ENCODE measurements at places on chromosomes 1 and 21.

GRCh38 chr1:61955261-61955660, 213.0 kb downstream of the PATJ start:
- no peak for DNase-seq

DNA sequence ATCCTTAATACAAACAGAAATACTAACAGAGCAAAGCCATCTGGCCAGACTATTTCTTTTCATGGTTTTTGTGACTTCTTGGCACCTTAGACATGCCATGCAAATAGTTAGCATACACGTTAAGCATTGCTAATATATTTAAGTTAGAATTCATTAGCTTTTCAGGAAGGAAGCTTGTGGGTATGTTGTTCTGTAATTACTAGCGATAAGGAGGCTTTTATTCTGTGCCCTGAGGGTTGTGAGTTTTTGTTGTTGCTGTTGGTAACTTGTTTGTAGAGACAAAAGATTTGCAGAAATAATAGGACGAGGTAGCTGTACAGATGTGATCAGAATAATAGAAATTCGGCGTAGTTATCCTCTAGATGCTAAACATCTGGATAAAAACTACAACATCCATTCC, 305.3 kb downstream of the TM2D1 start:
- DNase-seq = no peak

- DNase-seq = peak; percentile 93
Measured at GRCh38 chr1:240190881-240191401, 99.3 kb downstream of the FMN2 start.

DNA sequence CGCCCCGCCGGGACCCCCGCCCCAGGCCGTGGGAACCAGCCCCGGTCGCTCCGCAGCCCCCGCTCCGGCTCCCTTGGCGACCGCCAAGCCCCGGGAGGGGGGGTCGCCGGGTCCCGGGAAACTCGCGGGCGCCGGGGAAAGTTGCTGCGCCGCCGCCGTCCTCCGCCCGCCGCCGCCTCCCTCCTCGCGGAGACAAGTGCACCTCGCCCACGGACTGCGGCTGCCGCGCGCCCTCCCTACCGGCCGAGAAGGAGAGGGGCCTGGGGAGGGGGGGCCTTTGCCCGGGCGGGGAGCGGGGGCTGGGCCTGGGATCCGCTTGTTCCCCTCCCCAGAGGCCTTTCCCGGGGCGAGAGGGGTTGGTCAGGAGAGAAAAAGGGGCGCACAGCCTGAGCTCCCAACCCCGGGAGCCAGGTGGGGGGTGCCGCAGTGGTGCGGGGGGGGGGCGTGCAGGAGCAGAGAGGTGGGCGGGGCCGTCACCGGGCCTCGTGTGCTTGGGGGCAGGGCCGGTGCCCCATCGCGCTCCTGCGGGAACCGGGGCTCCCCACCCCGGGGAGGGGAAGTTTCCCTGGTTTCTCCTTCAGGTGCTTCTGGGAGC, 592 bp downstream of the AGRN start:
- no peak for DNase-seq

- DNase-seq = no peak
Measured at GRCh38 chr1:200343874-200344273, 66.0 kb downstream of the ZNF281 start.

- DNase-seq = no peak
Measured at GRCh38 chr21:27803571-27803970, 836.7 kb upstream of the ADAMTS5 start.

GRCh38 chr21:34545079-34545884, 33.3 kb upstream of the KCNE1 start:
- DNase-seq = peak; percentile 62

- no peak for DNase-seq
Measured at GRCh38 chr1:32714277-32714676, 11.7 kb upstream of the SYNC start.

DNA sequence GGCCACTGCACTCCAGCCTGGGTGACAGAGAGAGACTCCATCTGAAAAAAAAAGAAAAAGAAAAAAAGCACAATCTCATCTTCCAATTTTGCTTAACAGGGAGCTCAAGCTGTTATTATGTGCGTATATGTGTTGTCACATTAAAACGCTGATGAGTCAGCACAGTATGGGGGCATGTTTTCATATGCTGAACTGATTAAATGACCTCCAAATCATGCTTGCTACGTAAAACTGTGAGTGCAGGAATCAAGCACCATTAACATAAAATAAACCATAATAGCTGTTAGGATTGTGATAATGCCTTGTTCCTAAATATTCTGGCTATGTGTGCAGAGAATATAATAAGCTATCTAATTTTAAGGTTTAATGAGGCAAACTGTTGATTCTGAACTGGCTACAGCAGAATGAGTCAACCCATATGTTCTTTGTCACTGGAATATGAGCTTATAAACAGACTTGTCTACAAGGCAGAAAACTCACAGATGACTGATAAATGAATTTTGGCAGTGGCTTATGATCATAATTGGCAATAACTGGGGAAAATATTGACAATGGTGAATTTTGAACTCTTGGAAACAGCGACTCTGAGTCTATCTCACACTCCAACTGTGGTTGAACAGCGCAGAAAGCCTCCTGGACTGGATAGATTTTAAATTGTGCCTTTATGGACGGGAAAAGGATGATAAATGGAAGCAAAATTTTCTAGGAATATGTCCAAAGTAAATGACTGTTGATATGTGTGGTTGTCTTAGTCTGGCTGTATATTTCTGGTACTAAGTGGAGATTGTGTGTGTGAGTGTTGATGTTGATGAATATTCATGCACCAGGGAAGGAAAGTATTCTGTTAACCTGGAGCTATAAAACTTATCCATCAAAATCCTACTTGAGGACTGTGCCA, 75.5 kb downstream of the VCAM1 start:
- no peak for DNase-seq

DNA sequence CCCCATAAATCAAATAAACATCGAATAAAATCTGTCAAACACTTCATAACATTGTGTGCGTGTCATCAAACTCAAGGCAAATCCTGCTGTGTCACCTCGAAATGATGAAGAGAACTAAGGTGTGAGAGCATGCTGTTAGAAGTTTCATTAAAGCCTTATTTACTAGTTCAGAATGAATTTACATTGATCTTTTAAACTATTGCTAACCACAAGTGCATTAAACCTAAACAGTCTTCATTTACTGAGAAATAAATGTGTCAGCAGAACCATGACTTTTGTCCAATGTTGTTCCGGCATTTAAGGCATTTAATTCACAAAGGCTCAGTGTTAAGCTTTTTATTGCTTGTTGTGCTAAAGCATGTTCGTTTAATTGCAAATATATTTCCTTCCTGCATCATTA, 474.4 kb downstream of the SETD4 start:
- no peak for DNase-seq

DNA sequence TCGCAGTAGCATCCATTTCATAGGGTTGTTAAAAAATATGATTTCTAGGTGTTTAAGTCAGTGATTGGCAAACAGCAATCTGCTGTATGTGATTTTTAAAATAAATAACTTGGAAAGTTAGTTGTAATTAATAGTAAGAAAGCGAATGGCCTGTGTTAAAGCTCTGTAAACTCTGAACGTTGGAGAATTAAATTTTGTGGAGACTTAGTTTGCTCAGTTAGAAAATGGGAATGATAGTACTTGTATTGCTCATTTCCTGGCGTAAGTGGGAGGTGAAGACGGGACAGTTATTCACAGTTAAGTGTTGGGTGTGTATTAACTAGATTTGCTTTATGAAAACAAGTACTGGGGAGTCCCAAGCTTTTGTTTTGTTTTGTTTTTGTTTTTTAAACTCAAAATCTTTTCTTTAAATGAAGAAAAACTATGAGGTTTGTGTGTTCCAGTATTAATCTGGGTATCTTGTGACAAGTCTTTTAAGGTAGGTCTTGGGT, 995 bp downstream of the CACYBP start:
- no peak for DNase-seq

DNA sequence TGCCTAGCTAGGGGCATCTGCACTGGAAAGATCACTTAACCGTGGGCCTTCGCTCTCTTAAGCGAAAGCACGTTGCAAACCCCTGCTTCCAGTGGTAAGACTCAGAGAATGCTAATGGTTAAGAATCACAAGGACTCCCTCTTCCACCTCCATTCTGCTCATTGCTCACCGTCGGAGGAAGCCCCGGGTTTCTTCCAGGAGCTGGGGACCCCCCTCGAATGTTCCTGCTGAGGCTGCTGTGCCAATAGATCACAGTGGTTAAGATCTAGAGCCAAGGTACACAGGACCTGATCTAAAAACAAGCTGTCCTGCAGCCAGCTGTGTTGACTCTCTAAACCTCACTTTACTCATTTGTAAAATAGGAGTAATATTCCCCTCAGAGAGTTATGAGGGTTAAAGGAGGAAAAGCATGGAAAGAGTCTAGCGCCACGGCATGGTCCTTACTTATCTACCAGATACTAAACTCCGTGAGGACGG, 765 bp downstream of the VAMP3 start:
- DNase-seq = no peak

DNA sequence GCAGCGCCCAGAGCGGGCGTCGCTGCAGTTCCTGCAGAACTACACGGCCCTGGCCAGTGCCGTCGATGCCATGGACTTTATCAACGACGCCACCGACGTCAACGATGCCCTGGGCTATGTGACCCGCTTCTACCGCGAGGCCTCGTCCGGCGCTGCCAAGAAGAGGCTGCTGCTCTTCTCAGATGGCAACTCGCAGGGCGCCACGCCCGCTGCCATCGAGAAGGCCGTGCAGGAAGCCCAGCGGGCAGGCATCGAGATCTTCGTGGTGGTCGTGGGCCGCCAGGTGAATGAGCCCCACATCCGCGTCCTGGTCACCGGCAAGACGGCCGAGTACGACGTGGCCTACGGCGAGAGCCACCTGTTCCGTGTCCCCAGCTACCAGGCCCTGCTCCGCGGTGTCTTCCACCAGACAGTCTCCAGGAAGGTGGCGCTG, 22.0 kb downstream of the COL6A1 start:
- DNase-seq = no peak

- no peak for DNase-seq
Measured at GRCh38 chr1:245036102-245036501, 118.7 kb upstream of the KIF26B start.

DNA sequence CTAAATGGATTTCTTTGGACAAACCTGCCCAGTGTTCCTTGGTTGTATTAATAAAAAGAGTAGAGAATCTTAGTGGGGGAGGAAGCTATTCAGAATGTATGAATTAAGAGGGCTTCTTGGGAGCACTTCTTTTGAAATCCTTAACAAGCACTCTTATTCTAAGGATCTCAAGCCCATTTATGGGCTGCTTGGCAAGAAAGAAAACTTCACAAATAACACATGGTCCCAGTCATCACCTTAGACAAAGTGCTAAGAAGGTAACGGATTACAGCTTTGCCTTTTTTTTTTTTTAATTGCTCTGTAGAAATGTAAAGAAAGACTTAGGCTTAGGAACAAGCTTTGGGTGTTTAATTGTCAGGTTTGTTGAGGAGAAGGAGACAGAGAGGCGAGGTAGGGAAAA, 76.6 kb upstream of the IPO9 start:
- DNase-seq = no peak

DNA sequence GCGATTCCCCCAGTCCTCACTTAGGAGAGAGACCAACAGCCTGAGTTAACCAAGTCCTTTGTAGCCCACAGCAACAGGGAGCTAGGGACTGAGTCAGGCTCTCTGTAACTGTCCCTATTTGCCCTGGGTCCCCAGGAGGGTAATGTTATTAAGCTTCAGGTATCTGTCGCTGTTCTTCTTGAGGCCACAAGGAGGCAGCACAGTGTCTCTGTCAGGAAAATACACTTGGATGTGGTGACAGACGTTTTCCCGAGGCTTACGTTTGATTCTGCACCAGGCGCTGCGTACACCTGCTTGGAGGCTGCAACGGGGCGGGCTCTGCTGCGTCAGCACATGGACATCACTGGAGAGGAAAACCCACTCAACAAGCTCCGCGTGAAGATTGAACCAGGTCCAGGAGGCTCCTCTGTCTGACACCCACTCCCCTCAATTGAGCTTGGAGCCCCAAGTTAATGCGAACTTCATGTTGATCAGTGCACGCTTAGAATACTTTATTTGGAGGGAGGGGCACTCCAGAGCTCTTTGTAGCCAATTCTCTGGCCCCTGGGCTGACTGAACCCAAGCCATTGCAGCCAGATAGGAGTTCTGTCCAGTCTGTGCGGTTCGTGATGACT, 10.7 kb upstream of the ELF3 start:
- DNase-seq = no peak

GRCh38 chr1:157806431-157807149, 13.3 kb downstream of the FCRL1 start:
- no peak for DNase-seq

- peak; percentile 24 for DNase-seq
Measured at GRCh38 chr1:216750031-216750627, 26.9 kb upstream of the ESRRG start.

- DNase-seq = no peak
Measured at GRCh38 chr1:59104191-59104760, 192.6 kb upstream of the FGGY start.

DNA sequence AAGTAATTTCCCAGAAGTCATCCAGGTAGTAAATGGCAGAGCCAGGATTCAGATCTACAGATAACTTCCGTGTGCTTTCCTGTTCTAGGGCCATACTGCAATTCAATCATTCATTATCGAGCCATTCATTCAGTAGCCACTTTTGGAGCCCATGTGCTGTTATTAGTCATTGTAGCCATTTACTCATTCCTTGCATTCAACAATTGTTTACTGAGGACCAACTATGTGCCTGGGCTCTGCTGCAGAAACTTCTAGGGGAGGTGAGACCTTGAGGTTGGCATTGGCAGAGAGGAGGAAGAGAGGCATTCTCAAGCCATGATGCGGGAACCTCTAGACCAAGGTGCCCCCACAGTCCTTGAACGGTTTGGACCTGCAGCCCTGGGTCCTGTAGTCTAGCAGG, 27.9 kb downstream of the EPHB2 start:
- DNase-seq = no peak

GRCh38 chr1:17119076-17119772, at the start of gene PADI2:
Gene PADI2, minus strand, starts transcription at chr1:17119451. Its CDS starts 80 bp downstream, at chr1:17119371.
- DNase-seq = no peak

DNA sequence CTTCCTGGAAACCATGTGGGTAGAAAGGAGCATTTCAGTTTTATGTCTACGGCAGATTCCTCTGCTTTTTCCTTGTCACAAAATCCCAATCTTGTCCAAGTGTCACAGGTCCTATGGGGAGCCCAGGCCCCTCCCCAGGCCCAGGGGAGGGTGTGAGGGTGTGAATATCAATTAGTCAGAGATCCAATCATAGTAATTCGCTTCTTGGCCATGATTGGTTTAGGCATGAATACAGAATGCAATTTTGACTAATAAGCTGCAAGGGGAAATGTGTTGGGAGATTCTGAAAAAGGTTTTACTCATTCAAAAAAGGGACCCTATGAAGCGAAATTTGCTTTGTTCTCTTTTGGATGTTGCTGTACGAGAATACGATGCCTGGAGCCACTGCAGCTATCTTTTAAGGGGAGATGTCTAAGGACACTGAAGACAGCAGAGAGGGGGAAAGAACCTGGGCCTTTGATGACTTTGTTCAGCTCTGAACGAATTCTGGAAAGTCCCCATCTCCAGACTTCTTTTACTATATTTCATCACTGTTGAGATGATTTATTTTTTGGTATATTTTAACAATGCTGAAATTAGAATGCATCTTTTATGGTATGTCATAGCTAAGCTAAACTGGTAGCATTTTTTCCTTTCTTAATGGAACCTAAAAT, 18.2 kb downstream of the TSPAN2 start:
- no peak for DNase-seq

All from GM04504 (cell line).